ENCODE measurements at places on chromosomes 7 and 10.
A peak's percentile ranks its signal among the peaks of the same experiment; 100 is the strongest.

GRCh38 chr7:65872776-65873581 is at the start of gene VKORC1L1:
Gene VKORC1L1, plus strand, starts transcription at chr7:65873074. Its CDS starts 298 bp downstream, at chr7:65873372.
- DNase-seq = peak; percentile 94

DNA sequence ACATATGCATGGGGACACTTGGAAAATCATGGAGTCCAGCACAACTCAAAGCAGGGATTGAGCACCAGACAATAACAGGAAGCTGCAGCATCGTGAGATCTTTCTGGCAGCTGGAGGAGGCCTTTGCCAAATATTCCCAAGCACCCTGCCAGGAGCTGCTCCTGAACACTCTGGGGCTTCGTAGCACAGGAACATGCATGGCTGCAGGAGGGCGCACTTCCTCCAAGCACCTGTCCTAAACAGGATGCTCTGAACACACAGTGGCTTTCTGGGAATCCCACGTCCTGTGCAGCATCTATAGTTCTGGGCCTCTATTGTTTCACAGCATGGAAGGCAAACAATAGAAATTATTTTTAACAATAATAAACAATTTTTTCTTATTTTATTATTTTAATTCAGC is 4.1 kb downstream of the ABLIM1 start:
- DNase-seq = no peak

- no peak for DNase-seq
Measured at GRCh38 chr7:156836443-156836842, 56.5 kb downstream of the LMBR1 start.

DNA sequence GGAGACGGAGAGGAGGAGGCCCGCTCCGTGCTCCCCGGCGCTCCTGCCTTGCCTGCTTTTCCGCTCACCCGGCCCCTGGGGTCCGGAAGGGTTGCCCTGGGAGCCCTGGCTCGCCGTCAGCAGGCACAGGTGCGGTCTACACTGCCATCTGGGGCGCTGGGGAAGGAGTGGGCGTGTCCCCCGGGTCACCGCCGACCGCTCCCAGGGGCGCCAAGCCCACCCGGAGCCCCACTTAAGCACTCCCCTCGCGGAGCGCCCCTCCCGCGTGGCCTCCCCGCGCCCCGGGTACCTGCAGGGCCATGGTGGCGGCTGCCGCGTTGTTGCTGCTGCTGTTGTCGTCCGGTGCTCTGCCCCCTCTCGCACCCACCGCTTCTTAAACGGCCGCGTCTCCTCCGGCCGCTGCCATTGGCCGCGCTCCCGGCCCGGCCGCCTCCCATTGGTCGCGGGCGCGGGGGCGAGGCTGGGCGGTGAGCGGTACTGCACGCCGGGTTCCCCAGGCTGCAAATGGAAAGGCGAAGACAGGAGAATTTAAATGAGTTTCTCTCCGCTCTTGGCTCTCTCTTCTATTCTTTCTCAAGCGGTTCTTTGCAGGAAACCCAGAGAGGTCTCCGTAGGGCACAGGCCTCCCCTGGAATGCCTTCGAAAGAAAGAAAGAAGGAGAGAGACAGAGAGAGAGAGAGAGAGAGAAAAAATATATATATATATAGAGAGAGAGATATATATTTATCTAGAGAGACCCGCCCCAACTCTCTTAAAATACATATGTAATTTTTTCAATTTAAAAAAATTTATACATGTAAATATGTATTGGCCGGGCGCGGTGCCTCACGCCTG is at the start of gene ACBD7:
Gene ACBD7, minus strand, starts transcription at position 349 of the 834 bp plus-strand sequence. Its CDS starts 48 bp downstream, at position 301.
- DNase-seq = peak; percentile 83

GRCh38 chr7:150471886-150472285 is 21.5 kb downstream of the GIMAP8 start:
- no peak for DNase-seq

DNA sequence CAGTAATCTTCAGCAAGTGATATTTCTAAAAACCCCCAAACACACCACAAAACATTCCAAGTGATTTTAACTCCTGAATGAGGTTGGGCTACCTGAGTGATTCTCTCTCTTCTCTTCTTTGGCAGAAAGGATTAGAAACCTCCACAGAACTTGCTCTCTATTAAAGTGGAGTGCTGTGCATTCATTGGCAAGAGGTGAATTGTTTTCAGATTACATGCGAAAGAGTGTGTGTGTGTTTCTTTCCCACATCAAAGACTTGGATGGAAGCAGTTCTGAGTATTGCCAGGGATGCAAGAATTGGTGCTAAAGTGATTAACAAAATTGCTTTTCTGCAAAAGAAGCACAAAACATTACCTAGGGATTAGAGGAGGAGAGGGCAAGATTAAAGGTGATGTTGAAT is 13.1 kb upstream of the FBXW4 start:
- no peak for DNase-seq

- DNase-seq = no peak
Measured at GRCh38 chr10:79147796-79148451, 79.2 kb downstream of the ZMIZ1 start.

GRCh38 chr7:155190688-155191087 is 107.0 kb upstream of the INSIG1 start:
- DNase-seq = no peak

DNA sequence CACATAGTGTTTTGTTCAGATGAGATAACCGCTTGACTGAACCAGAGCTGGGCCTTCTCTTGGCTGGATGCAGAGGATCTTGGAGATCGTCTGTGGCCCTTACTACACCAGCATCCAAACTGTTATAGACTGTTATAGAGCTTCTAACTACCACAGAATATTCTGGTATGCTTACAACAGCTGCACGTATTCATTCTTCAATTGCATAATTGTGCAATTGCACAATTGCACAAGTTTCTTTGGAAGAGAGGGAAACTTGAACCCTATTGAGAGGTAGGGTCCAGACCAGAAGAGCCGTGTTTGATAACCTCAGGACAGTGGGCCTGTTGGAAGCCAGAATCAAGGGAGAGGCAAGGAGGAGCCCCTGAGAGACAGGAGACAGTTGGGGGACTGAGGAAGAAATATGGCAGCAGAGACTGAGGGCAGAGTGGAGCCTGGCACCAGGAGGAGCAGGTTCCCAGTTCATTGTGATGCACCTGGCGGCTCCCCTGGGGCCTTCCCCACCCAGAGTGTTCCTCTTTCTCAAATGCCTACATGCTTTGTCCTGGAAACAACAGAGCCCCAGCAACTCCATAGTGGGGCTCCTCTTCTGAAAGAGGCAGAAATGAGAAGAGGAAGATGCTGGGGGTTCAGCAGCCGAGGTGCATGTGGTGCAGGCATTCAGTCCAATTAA is 64.1 kb downstream of the PTPRZ1 start:
- DNase-seq = no peak

GRCh38 chr7:37393476-37393875 is 55.2 kb downstream of the ELMO1 start:
- DNase-seq = no peak

DNA sequence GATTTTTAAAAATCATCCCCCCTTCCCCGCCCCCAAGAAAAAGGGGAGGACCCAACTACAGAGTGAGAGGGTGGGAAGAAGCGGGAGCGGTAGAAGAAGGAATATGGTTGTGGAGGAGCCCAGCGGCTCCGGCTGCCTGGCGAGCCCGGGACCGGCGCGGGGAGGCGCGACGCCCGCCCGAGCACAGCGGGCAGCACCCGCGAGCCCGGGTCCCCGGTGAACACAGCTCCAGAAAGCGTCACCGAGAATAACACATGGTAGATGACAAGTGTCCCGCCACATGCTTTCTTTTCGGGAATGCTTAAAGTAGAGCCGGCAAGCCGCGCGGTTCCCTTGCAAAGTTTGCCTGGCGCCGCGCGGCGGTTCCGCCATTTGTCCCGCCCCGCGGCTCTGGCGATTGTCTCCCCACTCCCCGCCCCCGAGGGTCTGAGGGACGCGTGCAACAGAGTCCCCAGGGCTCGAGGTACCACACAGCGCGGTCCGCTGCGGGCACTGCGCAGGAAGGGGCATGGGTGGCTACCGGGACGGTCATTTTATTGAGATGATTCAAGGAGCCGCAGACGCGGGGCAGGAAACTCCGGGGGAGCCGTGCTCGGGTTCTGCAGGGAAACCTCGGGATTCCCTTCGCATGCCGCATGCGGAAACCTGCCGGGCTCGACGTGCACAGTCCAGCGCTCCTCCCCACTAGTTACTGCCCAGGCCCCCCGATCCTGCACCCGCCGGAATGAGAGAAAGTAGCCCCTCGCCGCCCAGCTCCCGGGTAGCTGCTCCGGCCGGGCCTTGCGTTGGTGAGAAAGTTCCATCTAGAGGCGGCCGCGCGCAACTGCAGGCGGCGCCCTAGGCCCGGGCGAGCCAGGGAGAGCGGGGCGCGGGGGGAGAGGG is 781 bp upstream of the GRM8 start:
- peak; percentile 61 for DNase-seq

DNA sequence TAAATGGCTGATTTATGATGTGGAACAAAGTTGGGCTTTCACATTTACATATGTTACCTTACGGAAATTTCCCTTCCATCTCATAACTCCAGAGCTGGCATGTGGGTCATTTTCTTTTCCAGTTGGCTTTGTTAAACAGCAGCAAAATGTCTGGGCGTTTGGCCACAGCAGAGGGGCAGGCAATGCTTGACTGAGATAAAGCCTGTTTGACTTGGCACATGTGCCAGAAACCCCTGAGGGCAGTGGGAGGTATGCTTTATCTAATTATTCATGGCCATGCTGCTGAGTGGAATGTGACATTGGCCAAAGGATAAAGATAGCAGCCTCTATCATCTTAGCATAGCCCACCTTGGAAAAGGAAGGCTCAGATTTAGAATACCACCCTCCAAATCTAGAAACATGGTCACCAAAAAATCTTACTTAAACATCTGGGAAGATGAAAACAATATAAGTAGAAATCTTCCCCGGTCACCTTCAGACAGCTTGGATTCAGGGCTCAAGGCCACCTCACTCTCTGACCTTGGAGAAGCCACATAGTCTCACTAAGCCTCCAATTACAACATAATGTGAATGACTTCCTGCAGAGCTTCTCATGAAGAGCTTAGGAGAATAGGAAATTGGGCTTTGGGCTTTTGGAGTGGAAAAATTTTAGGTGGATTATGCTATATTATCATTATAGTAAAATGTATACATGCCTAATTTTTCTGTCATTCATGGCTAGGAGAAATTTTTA is 101.5 kb downstream of the GRM3 start:
- no peak for DNase-seq

DNA sequence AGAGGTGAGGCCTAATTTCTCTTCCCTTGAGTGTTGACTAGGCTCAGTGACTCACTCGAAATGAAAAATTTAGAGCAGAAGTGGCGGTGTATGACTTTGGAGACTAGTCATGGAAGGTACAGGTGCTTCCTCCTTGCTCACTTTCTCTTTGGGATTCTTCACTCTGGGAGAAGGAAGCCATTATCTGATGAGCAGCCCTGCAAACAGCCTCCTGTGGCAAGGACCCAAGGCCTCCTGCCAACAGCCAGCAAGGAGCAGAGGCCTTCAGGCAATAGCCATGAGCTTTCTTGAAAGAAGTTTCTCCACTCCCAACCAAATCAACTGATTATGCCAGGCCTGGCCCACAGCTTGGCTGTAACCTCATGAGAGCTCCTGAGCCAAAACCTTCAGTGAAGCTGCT is 369.6 kb upstream of the VWC2 start:
- DNase-seq = peak; percentile 2

- peak; percentile 25 for DNase-seq
Measured at GRCh38 chr7:149598721-149599308, 101.2 kb upstream of the ZNF746 start.

DNA sequence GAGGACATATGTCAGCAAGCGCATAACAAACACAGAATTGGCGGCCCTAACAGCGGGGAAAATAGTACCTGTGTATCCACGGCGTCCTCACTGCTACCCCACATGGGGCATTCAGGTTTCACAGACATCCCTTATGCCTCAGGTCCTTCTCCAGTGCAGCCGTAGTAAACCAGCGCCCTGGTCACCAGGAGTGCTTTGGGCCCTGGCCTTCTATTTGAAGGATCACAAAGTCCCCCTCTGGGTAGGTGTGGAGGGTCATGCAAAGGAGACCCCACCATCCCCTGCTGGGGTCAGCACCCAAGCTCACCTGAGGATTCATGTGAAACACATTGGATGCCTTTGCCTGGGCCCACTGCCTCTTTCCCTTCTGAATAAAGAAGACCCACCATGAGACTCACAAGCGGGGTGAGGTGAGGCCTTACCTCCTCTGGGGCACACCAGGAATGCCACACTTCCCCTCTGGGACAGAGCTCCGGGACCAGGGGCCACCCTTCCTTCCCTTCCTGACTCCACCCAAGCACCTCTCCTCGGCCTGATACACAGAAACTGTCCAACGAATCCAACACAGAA is 18.8 kb downstream of the CLRN3 start:
- DNase-seq = no peak

DNA sequence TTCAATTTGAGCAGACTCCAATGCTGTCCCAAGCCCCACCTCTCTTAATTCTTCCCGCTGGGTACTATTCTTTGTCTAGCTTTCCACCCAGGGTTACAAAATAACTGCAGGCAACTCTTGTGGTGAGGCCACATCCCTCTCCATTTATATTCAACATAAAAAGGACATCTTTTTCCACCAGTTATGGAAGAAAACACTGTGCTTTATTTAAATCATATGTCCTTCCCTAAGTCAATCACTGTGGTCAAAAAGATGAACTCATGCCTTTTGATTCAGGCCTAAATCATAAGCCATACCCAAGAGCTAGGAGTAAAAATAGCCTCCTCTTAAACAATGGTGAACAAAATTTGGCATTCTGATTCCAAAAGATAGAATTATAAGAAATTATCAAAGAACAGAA is 386.0 kb downstream of the SEMA3D start:
- no peak for DNase-seq

- DNase-seq = no peak
Measured at GRCh38 chr10:1715821-1716220, 21.5 kb downstream of the ADARB2 start.

- DNase-seq = no peak
Measured at GRCh38 chr7:30698481-30698880, 16.2 kb upstream of the CRHR2 start.

GRCh38 chr10:120360571-120360970 is 96.5 kb upstream of the PLPP4 start:
- no peak for DNase-seq

DNA sequence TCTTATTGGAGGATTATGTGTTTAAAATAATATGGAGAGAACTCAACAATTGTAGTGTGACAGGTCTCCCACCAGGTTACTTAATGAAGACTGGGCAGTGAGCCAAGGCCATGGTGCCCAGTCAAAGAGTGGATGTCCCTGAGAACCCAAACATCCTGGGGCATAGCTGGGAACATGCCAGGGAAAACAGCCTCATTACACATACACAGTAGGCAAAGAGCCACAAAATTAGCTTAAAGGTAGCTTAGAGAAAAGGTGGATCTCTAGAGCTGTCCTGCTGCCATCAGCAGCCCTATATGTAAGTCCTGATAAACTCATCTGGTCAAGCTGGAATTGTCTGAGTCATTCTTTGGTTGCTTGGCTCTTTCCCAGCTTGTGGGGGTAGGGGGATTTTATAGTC is 287.8 kb downstream of the PHF14 start:
- DNase-seq = peak; percentile 3

- DNase-seq = no peak
Measured at GRCh38 chr7:77335581-77335980, 80.6 kb downstream of the GSAP start.

- no peak for DNase-seq
Measured at GRCh38 chr10:125333209-125333591, 172.8 kb upstream of the CTBP2 start.

GRCh38 chr10:84826704-84827103 is 498.3 kb downstream of the CCSER2 start:
- DNase-seq = peak; percentile 17
